ENCODE measurements at places on chromosomes 2 and 18.
A peak's percentile ranks its signal among the peaks of the same experiment; 100 is the strongest.

- no peak for DNase-seq
Observed at GRCh38 chr2:128367601-128368359, 49.1 kb upstream of the HS6ST1 start.

- no peak for DNase-seq
Observed at GRCh38 chr2:165902934-165903333, 50.6 kb downstream of the TTC21B start.

- DNase-seq, result no peak
Observed at GRCh38 chr2:96315400-96316071, 9.6 kb upstream of the ITPRIPL1 start.

DNA sequence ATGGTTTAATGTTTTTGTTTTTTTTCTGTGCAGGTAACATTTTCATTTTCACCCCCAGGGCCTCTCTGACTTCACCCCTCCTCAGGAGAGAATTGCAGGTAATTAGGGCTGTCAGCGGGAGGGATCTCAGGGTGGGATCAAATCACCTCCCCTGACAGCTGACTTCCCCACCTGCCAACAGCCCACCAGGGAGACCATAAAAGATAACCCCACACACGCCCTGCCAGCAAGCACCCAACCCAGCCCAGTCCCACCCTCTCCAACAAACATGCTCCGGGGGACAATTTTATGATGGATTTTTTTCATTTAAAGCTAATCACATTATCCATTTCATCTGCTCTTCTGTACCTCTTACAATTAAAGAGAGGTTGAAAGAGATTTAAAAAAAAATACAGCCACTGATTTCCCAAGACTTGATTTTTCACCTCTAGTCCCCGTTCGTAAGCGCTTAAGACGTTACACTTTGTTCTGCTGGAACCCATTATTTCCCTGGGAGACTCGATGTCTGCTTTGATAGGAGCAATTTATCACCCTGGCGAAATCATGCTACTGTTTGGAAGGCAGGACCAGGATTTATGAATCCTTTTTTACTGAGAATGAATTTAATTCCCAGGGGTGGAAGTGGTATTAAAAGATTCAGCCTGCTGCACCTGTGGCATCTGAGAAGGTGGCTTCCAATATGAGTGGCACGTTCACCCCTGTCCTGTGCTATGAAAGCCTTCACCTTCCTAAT, 232.9 kb upstream of the ID2 start:
- DNase-seq, result no peak

DNA sequence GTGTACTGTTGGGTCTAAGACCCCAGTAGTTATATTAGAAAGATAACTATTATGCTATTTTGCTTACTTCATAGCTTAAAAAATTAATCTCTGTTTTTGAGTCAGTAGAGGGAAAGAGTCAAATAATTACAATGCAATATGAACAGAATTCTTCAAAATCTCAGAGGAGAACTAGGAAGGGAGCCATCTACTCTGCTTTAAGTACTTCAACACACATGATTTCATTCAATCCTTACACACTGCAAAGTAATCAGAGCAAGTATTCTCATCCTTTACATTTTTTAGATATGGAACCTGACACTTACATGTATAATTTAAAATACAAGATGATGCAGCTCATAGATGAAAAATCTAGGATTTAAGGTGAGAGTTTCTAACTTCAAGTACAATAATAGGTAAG, 27.7 kb downstream of the COL5A2 start:
- DNase-seq, result no peak

GRCh38 chr2:54079331-54079730, 36.1 kb upstream of the ACYP2 start:
- DNase-seq, result no peak

DNA sequence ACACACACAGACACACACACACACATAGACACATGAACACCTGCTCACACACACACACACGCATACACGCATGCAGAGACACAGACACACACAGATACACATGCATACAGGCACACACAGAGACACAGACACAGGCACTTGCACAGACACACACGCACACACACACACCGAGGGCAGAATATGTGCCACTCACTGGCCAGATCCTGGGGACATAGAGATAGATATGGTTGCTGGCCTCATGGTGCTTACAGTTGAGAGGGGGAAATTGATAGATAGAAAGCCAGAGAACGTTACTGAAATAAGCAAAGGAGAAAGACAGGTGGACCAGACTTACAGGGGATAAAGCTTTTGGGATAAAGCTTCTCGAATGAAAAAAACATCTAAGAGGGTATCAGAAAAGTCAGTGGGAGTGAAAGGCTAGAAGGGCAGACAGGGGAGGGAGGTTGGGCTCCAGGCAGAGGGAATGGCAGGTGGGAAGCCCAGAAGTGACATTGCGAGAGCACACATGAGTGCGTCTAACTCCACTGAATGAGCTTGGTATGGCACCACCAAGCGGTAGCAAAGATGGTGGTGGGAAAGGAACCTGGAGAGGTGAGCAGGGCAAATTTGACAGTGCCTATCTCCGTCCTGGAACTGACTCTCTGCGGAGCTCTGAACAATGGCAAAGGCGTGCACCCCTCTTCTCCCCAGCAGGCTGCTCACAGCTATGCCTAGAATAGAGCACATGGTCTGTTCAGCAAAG, 390.1 kb upstream of the TRIB2 start:
- no peak for DNase-seq

GRCh38 chr2:237693291-237693994, 66.1 kb downstream of the LRRFIP1 start:
- no peak for DNase-seq

DNA sequence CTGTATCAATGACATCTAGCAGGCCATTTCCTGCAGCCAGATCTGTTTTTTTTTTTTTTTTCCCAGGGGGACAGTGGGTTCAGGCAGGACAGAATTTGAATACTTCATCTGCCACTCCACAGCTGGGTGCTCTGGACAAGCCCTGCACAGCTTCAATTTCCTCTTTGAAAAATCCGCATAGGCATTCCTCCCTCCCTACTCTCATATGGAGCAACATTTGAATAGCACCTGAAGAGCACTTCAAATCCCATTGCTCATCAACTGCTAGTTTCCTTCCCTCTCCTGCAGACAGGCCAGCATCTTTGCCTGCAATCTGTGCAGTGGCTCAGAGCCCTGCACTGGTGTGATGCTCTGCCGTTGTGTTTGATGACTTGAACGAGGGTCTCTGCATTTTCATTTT, 326.3 kb downstream of the TSN start:
- DNase-seq, result no peak

- DNase-seq, result no peak
Observed at GRCh38 chr2:234914371-234915154, 37.3 kb upstream of the SH3BP4 start.

DNA sequence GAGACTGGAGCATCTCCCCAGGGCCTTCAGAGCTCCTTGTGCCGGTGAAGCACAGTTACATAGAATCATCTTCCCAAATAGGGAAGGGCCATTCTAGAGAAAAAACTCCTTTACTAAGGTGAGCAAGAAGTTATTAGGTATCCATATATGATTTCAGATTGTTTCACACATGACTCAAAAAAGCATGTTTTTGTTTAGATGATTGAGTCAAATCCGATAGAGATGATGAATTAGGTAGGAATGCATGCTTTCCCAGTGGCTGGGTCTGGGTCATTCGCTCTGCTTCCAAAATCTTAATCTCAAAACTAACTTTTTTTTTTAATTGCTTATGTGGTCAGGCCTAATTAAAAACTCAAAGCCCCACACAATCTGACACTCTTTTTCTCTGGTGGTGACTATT, 3.8 kb downstream of the NT5C1B start:
- no peak for DNase-seq

DNA sequence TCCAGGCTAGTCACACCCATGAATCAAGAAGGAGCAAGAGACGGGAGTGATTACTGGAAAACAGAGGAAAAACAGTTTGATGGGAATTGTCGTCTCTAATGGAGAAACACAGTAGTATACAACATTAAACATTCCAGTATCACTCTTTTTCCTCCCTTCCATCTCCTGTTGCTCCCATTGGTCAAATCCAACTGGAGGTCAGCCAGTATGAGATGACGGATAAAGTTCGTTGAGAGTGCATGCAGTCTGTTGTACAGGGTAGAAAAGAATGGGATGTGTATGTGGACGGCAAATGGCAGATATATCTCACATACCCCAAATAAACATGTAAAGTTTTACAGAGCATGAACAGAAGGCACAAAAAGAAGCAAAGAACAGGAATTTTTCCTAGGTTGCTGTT, 221.9 kb upstream of the TNP1 start:
- no peak for DNase-seq

- DNase-seq, result peak; percentile 60
Observed at GRCh38 chr2:201233192-201233811, 27.0 kb upstream of the CASP8 start.

- DNase-seq, result no peak
Observed at GRCh38 chr2:42908518-42909200, 116.3 kb upstream of the HAAO start.

DNA sequence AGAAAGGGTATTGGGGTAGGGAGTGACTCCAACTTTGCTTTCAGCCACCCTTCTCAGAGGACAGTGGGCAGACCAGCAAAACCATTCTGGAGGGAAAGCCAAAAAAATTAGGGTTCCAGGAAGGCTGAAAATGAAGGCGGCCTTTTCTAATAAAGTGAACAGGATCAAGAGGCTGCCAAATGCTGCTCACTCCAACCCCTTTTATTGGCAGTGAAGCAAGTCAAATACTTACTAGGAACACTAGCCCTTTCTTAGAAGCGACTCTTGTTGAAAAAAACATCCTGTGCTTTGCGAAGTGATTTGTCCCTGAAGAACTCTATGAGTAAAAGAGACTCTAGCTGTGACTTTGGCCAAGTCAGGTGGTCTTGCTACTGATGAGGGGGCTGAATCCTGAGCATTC, 83.6 kb upstream of the CYP1B1 start:
- no peak for DNase-seq

- no peak for DNase-seq
Observed at GRCh38 chr2:215367662-215368492, 56.0 kb downstream of the ATIC start.

GRCh38 chr2:171553858-171554257, 31.6 kb downstream of the CYBRD1 start:
- no peak for DNase-seq

DNA sequence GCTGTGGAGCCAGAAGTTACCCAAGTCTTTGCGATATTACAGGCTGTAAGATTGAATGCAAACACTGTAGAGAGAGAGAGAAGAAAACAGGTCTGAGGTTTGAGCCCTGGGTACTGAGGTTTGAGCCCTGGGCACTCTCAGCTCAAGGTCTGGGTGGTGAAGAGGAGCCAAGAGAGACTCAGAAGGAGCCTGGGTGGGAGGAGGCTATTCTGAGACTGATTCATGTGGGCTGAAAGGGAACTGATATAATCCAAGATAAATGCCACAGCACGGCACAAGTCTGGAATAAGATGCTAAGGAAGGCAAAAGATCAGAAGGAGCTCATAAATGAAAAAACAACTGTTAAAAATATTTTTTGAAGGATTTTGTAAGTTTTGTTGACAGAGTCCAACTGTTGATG, 407.6 kb upstream of the HS6ST1 start:
- no peak for DNase-seq

GRCh38 chr2:118246079-118246478, 157.8 kb downstream of the INSIG2 start:
- no peak for DNase-seq

GRCh38 chr2:15799432-15799827, 140.9 kb upstream of the MYCN start:
- DNase-seq, result no peak

GRCh38 chr2:1154710-1155594, 204.3 kb downstream of the SNTG2 start:
- DNase-seq, result no peak

DNA sequence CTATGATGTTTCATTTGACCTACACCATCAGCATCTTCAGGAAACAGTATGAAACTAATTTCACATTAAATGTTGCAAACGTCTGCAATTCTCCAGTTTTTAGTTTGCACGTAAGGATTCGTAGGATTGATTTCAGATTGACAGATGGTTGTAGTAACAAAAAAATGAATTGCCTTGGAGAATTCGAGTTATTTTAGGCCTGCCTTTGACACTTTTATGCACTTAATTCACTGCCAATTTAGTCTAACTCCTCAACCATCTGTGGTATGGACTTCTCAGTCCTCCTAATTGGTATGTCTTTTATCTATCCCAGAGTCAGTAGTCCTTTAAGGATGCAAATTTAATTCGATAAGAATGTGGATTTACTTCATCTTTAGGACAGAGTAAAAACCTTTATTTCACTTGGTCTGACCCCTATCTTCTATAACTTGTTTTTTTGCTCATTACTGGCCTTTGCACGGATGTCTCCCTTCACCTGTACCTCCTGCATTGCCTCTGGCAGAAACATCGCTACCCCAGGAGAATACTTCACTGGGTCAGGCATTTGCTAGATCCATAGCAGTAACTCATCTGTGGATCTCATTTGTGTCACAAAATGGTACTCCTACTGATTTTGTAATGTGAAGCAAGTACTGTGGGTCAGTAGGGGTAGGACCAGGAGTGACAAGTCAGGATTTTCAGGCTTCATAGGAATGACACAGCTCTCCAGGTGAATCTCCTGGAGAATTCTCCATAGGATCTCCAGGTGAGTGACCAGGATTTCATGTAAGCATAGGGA, 3.9 kb downstream of the RPL37A start:
- no peak for DNase-seq

DNA sequence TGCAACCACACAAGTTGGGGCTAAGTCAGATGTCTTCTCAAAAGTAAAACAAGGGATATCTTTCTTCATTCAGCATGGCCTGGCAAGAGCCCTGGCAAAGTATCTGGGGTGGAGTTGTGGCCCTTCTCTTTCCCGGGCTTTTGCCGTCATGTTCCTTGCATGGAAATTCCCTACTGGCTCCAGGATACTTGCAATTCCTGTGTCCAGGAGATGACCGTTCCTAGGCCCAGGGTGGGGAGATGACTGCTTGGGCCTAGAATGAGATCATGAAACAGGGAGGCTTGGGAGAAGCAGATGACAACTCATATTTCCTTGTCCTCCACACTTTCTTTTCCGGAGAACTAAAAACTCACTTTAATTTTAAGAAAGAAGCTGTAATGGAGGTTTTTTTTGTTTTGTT, 60.9 kb downstream of the TGIF1 start:
- no peak for DNase-seq

DNA sequence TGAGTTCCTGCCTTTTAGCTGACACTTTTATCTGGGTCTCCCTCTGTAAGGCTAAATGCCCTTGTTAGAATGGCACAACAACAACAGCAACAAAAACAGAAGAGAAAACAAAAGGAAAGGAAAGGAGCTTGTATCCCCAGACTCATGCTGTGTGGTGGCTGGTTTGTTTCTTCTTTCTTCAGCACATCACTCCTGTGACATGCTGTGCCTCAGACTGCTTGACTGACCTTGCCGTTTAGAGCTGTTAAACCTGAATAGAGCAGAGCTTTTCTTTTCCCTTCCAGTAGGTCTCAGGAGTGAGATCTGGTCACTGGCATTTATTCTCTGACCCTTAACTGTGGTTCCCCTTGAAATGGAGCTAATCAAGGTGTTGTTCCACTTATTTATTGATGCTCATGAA, 18.9 kb downstream of the GALNT13 start:
- DNase-seq, result no peak

DNA sequence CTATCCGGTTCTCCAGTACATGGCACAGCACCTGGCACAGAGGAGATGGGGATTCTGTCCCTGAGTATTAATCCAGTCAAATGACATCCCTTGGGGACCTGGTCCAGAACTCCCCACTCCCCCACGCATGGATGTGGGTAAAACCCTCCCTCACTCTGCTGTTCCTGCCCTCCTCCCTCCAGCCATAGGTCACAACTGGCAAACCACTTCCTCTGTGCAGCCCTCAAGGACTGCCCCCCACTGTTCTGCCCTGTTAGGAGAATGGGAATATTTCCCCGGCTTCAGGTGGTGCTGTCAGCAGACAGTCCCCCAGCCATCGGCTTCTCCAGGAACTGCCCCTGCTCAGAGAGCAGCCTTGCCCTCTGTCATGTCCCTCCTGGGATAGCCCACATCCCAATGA, 1.5 kb upstream of the TFCP2L1 start:
- no peak for DNase-seq
